Right lung (tissue), 10 donors: ENCODE measurements at places on chromosomes 12 and 14. TPM values are rescaled to one million over a fixed set of nuclear protein-coding genes. Genes with fewer than 3 reads are reported as not detected.

- DNase-seq = no peak
Measured at GRCh38 chr12:108638141-108638827, 4.6 kb upstream of the SELPLG start.

The DDX51 gene
- polyA plus RNA-seq = 12.0 TPM

DNA sequence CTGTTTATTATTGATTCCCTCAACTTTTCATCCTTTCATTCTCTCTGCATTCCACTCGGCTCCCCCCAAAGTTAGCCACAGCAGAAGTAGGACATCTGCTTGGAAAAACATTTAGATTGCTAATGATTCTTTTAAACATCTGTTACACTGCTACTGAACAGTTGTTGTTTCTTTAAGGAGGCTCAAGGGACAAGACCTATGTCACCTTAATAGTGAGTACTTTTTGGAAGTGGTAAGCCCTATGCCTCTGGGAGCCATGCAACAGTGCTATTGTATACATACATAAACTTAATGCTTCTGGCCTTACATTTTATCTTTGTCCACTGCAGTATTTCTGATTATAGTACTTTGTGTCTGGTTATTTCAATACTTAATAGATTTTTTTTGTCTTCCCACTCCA lies 628.2 kb upstream of the FOXG1 start:
- DNase-seq = no peak

- DNase-seq = no peak
Measured at GRCh38 chr14:22896356-22896755, 13.3 kb downstream of the REM2 start.

GRCh38 chr12:113980537-113981337 lies 14.6 kb upstream of the RBM19 start:
- DNase-seq = peak; percentile 75

DNA sequence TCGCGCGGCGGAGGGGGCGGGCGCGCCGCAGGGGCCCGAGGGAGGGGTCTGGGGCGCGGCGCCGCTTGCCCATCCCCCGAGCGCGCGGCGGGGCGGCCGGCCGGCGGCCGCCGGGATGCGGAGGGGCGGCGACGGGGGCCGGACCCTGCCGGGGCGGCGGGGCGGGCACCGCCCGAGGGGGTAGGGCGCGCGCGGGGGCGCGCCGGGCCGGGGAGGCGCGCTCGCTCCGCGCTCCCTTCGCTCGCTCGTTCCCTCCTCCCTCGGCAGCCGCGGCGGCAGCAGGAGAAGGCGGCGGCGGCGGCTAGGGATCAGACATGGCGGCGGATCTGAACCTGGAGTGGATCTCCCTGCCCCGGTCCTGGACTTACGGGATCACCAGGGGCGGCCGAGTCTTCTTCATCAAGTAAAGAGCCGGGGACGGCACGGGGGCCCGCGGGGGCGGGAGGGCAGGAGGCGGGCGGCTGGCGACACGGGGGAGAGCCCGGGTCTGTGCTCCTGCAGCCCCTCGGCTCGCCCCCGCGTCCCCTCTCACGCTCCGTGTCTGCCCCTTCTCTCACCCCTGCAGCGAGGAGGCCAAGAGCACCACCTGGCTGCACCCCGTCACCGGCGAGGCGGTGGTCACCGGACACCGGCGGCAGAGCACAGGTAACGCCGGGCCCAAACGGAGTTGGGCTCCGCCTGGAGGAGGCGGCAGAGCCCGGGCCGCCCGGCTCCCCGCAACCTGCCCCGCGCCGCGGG lies at the start of gene PLEKHA5:
TSS of gene PLEKHA5 (plus strand) at position 248 of the 738 bp plus-strand sequence. CDS start at position 315, 67 bp downstream.
- DNase-seq = peak; percentile 71

DNA sequence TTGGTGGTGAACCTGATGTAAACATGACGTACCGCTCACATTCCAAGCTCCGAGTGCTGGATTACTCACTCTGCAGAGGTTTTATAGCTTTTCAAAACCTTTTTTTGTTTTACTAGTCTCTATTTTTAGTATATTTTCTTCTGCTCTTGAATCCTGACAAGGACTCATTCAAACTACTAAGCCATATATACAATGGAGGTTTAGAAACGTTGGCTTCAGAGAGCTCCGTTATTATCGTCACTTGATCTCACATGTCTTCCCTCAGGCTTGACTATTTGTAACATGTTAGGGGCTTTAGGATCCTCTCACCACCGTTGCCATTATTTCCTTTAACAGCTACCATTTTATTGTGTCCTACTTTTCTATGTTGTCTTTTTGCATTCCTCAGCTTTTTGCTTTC lies 1321.5 kb upstream of the FLRT2 start:
- no peak for DNase-seq

DNA sequence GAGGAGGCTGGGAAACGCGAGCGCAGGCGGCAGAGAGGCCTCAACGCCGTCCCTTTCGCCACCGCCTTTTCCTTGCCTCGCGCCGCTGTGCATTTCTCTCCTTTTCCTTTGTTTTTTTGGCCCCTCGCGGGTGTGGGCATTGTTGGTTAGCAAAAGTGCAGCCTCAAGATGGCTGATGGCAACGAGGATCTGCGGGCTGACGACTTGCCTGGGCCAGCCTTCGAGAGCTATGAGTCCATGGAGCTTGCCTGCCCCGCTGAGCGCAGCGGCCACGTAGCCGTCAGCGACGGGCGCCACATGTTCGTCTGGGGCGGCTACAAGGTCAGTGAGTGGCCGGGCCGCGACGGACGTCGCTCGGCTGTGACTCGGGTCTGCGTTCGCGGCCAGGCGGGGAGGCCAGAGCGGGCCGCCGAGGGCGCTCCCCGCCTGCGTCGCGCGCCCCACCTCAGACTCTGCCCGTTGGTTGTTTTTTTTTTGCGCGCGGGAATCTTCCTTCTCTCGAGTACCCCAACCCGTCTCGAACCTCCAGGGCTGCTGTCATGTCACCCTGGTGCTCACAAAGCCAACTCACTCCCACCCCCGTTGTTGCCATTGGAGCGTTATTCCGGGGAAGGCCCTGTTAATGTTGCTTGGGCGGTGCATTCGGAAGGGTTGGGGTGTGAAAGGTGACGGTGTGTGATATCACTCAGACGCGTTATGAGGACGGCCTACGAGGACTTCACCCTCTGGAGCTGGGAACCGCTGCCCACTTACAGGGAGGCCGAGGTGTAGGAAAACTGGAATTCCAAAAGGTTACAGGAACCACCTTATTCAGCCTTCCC lies 558 bp downstream of the KLHDC2 start:
- DNase-seq = peak; percentile 62

- no peak for DNase-seq
Measured at GRCh38 chr12:5577741-5578140, 145.8 kb downstream of the NTF3 start.

DNA sequence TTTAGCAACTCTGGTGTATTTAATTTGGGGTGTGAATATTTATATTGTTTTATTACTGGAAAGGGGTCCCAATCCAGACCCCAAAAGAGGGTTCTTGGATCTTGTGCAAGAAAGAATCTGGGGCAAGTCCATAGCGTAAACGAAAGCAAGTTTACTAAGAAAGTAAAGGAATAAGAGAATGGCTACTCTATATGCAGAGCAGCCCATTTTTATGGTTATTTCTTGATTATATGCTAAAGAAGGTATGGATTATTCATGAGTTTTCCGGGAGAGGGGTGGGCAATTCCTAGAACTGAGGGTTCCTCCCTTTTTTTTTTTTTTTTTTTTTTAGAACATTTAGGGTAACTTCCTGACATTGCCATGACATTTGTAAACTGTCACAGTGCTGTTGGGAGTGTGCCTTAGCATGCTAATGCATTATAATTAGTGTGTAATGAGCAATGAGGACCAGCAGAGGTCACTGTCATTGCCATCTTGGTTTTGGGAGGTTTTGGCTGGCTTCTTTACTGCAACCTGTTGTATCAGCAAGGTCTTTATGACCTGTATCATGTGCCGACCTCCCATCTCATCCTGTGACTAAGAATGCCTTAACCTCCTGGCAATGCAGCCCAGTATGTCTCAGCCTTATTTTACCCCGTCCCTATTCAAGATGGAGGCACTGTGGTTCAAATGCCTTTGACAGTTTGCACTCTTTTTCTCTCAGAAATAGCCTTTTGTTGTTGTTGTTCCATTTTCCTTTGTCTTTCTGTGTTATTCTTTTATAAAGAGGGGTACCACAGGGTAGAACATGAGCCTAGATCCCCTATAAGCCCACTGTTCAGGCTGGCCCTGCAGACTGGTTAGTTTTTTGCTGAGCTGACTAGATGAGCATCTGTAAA lies 75.5 kb upstream of the DCD start:
- DNase-seq = no peak

- no peak for DNase-seq
Measured at GRCh38 chr12:53227341-53227740, 4.7 kb downstream of the RARG start.

DNA sequence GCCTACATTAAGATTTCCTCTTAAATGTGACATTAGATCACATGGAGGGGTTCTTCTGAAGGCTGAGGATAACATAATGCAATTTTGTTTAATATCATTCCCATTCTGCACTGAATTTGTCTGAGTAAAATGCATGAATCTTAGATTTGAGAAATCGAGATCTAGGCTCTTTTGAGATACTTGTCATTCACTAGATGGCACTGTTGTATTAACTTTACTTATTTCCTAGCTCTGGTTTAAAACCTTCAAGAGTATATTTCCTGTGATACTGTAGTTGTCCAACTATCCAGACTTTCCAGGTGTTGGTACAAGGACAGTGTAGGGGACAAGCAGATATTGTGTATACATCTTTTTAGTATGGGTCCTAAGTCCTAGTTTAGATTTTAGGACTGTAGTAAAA lies 91.7 kb upstream of the SEL1L start:
- DNase-seq = peak; percentile 31

DNA sequence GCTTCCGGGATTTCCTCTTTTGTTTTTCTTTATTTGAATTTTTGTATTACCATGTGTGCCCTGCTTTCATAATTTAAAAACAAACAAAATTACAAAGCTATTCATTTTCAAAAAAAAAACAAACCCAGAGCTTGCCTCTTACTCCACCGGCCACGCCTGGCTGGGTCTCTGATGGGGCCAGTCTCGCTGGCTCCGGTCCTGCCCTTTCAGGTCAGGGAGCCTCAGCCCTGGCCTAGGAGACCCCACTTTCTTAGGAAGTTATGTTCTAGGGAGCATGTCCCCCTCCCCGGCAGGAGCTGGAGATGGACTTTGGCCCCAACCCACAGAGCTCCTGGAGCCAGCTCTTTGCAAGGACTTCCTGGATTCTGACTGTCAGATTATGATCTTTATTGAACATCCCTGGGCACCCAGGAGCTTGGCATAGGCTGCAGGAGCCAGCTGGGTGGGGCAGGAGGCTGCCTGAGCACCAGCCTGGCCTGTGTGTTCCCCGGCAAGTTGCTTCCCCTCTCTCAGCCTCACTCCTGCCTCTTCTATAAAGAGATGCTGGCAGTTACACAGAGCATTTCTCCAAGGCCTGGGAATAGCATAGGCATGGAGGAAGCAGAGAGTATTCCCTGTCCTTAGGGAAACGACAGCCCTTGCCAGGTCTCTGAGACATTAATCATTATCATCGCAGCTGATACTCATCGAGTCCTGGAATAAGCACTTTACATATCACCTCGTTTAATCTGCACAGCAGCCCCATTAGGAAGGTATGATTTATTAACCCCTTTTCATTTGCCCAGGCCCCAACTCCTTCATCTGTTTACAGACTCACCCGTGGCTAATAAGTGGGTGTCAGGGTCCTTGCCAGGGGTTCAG lies 3.5 kb downstream of the DEGS2 start:
- DNase-seq = no peak

GRCh38 chr12:62866451-62867082 lies 68.4 kb downstream of the PPM1H start:
- no peak for DNase-seq

The BHLHE41 gene
- 1.3 TPM for polyA plus RNA-seq

GRCh38 chr12:76108356-76108755 lies 23.9 kb upstream of the NAP1L1 start:
- DNase-seq = no peak

- no peak for DNase-seq
Measured at GRCh38 chr14:99072956-99073355, 199.0 kb downstream of the BCL11B start.

DNA sequence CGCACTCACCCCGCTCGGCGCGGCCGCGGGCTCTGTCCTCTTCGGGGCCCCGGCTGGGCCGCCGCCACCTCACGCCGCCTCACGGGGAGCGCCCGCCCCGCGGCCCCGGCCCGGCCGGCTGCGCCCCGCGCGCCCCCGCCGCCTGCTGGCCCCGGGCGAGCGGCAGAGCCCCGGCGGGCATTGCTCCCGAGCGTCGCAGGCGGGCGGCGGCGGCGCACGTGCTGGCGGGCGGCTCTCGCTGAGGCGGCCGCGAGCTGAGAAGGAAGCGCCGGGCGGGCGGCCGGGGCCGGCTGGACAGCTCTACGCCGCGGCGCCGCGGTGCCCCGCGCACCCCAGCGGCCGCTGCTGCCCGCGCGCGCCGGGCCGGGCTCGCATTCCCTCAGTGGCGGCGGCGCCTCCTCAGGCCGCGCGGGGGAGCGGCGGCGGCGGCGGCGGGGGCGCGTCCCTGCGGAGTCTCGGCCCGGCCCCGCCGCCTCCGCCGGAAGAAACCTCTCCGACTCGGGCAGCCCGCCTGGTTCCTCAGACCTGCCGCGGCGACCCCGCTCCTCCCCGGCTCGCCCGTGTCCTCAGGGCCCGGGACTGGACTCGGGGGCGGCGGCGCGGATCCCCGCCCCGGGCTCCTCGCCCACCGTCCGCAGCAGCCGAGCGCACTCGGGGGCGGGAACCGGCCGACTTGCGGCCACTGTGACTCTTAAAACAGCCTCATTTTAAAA lies at the start of gene PITPNM2:
TSS of gene PITPNM2 (minus strand) at position 347 of the 713 bp plus-strand sequence. CDS start 116,500 bp downstream, outside the sequence.
- peak; percentile 51 for DNase-seq

DNA sequence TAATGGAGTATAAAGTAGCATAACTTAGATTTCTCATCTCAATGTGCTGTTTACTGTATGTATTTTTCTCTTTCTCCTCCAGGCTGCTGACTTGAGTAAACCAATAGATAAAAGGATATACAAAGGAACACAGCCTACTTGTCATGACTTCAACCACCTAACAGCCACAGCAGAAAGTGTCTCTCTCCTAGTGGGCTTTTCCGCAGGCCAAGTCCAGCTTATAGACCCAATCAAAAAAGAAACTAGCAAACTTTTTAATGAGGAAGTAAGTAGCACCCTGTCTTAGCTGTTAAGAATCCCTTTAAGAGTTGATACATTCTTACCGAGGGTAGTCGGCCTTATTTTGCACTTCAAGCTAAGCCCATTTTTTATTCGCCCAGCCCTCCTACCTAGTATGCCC lies 55.2 kb downstream of the WDR20 start:
- DNase-seq = no peak

DNA sequence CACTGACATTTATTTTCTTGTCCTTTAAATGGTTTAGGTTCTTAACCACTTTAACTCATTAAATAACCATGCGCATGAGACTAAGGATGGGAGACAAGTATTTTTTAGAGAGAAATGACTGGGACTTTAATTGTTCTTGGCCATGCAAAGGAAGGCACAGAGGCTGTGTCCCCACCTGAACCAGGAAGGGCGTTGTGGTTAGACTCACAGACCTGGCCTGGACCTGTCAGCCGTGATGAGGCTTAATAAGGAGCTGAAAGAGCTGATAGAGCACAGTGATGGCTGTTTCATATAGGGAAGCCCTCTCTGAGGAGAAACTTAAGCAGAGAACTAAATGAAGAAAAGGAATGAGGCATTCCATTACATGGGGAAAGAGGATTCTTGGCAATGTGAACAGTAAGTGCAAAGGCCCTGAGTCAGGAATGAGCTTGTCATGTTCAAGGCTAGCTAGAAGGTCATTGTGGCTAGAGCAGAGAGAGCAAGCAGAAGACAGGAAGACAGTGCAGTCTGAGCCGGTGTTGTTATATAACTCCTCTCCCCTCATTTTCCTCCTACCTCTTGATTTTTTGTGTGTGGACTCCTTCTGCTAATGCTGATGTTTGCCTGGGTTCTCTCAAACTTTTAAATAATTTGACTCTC lies 74.4 kb upstream of the ANO4 start:
- DNase-seq = no peak

- DNase-seq = peak; percentile 56
Measured at GRCh38 chr12:108701779-108702441, 29.4 kb downstream of the CORO1C start.

The AVPR1A gene
- polyA plus RNA-seq = 0.68 TPM

The DENND5B gene
- 7.0 TPM for polyA plus RNA-seq
